ENCODE measurements at places on chromosomes 11 and 22.

- DNase-seq = no peak
Observed at GRCh38 chr11:8838248-8838647, 72.7 kb upstream of the AKIP1 start.

GRCh38 chr22:41215926-41216325 is 10.8 kb downstream of the L3MBTL2 start:
- DNase-seq = no peak

GRCh38 chr11:60362241-60362640 is 16.1 kb upstream of the MS4A7 start:
- DNase-seq = no peak

- no peak for DNase-seq
Observed at GRCh38 chr11:14021738-14022137, 59.2 kb downstream of the SPON1 start.

GRCh38 chr22:48372390-48372789 is 1455.3 kb downstream of the BRD1 start:
- DNase-seq = no peak

DNA sequence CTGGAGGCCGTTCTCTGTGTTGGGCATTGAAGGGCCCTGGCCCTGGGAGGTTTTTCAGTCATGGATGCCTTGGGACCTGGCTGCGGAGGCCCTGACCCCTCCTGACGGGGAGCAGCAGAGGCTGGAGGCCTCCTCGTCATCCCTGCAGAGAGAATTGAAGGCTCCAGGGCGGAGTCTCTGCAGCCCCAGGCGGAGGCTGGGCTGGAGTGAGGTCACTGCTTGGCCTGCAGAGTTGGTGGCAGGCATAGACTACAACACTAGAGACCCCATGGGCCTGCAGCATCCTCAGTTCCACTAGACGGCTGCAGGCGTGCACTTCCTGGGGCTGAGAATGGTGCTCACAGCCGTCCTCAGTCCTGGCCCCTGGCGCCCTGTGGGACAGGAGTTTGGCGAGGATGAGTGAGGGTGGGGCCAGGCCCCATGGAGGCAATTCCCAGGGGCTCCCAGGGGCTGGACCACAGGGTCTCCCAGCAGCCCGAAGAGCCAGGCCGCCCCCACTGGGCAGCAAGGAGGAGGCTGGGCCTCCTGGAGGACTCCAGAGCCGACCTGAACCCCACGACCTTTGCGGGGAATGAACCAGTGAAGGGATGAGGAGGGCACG is 1194.9 kb downstream of the BRD1 start:
- DNase-seq = no peak

DNA sequence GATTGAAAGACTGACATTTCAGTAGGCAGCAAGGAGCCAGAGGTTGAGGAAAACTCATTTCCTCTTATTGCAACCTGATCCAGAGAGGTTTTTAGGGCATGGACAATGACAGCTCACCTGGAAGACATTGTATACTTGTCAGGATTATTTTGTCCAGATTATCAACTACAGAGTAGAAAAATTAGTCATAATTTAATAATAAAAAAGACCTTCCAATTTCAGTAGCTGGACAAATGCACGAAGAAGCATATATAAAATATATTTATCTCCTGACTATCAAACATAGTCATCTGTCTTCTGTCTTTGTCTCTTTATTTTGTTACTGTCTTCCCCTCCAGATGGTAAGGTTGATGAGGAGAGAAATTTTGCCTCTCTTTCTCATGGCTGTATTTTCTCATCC is 330.6 kb upstream of the RAG2 start:
- DNase-seq = no peak

Measured in anterior cingulate cortex (tissue), 58 donors.